ENCODE measurements at places on chromosomes 5 and 9.
A peak's percentile ranks its signal among the peaks of the same experiment; 100 is the strongest.

DNA sequence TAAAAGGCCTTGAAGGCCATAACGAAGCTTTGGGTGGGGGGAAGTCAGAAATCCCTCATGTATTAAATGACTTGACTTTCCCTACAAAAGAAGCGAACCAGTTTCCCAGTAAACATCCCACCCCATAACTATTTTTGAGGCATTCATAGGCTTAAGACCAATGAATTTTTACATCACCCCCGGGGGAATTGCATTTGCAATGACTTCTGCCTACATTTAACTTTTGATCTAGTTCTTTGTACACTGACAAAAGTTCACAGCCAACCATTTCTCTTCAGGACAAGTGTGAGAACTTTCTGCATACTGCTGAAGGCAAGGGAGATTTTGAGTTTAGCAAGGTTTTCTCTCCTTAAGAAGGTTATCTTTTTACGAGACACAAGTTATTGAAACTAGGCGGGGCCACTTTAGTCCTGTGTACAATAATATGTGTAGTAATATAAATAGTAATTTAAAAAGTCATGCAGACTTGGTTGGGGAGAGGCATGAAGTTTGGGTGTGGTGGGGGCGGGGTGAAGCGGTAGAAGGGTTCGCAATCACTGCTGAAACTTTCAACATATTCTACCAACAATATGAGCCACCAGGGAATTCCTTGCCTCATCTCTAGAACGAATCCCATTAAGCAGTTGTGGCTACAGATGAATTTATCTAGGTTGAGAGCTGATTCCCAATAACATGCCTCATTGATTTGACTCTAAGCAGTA, 2.5 kb downstream of the TJP2 start:
- DNase-seq = no peak
- H3K27ac ChIP-seq = peak overlapping the region; percentile 0
- peaks cover 2% of the 10 kb centered on the region for H3K36me3 ChIP-seq
- peaks cover 11% of the 10 kb centered on the region for H3K27me3 ChIP-seq
- peaks cover 74% of the 10 kb centered on the region for H3K4me1 ChIP-seq

DNA sequence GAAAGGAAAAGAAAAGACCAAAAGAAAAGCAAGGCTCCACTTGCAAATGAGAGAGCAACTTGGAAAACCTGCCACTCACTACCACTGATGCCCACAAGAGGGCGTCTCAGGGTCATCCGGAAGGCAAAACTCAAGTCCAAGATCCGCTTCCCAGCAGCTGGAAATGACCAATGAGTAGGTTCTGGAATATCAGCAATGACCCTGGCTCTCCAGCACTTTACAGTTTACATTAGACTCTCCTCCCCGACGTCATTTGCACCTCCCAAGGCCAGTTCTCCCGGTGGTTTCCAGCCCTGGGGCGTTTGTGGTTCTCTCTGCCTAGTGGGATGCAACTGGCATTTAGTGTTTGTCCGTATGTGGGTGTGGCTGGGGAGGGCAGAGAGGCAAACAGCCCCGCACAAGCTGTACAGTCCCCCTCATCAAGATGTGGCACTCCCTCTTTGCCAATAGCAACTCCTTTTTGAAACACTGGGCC, 193.8 kb upstream of the ZNF618 start:
- H3K4me3 ChIP-seq = no peak overlapping the region
- H3K36me3 ChIP-seq = no peaks in the 10 kb centered on the region
- peaks cover 34% of the 10 kb centered on the region for H3K27me3 ChIP-seq

GRCh38 chr5:159057996-159058395, 41.7 kb downstream of the EBF1 start:
- H3K36me3 ChIP-seq = no peaks in the 10 kb centered on the region
- peaks cover 19% of the 10 kb centered on the region for H3K27me3 ChIP-seq

- peaks cover 35% of the 10 kb centered on the region for H3K4me1 ChIP-seq
- H3K27me3 ChIP-seq = no peaks in the 10 kb centered on the region
- no peak overlapping the region for H3K27ac ChIP-seq
These were observed 20.7 kb downstream of the OR2S2 start for GRCh38 chr9:35937227-35937626.

DNA sequence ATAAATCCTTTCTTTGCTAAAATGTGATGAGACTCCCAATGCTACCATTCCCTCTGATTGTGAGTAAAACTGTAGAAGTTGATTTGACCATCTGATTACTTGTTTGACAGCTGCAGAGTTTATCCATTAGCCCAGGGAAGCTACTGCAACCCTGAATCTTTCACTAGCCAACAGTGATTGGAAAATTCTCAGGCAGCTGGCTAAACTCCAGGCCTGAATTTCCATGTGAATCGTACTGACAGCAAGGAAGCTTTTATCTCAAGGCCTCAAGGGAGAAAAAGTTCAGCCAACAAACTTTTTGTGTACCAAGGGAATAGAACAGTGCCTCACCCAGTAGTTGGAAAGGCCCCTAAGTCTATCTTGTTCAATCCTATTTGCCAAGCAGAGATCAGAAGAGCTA, 246.7 kb upstream of the TRPM3 start:
- H3K27ac ChIP-seq = no peak overlapping the region
- no peak overlapping the region for H3K4me3 ChIP-seq
- peaks cover 3% of the 10 kb centered on the region for H3K27me3 ChIP-seq
- H3K4me1 ChIP-seq = no peaks in the 10 kb centered on the region
- DNase-seq = no peak

GRCh38 chr9:87793292-87793691, 67.4 kb downstream of the CTSL start:
- no peaks in the 10 kb centered on the region for H3K36me3 ChIP-seq
- H3K4me1 ChIP-seq = peaks cover 36% of the 10 kb centered on the region

DNA sequence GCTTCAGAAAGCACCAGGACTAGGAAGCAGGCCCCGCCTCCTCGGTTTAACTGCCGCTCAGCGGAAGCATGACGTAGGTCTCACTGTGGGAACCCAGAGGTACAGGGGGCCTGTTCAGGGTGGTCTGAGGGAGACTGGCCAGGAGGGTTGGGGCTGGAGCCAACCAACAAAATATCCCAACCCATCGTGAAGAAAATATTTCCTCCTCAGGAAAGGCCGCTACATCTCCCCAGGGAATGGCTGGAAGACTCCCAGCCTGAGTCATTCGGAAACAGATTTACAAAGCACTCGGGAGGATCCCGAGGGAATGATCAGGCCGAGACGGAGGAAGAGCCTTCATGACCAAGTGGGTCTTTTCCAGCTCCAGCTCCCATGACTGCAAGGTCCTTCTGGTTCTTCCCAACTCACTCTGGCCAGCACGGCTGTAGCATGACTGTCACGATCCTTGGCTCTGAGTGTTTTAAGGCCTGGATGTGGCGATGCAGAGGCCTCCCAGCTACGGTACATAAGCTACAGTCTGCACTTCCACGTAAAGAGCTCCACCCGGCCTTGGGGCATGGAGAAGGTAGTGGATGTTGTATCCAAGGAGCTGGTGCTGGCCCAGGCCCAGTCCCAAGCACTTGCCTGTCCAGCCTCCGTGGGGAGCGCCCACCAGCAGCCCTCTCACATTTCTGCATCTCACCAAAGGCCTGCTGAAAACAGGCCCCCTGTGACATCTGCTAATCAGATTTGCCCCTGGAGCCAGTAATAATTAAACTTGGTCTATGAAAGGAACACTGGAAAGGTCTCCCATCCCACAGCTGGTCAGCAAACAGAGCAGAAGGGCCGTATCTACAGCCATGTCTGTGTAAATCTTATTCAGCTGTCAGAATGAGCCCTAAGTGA, 100.6 kb downstream of the LHFPL2 start:
- no peak for DNase-seq
- no peak overlapping the region for H3K27ac ChIP-seq
- no peaks in the 10 kb centered on the region for H3K27me3 ChIP-seq
- no peak overlapping the region for H3K4me3 ChIP-seq
- peaks cover 1% of the 10 kb centered on the region for H3K4me1 ChIP-seq
- H3K36me3 ChIP-seq = no peaks in the 10 kb centered on the region

Data from activated T-helper 1 cell treated with anti-CD3 and anti-CD28 coated beads, Interleukin-12 subunit alpha, Interleukin-12 subunit beta, Interleukin-2, Interleukin-4 antibody, amounts not matched to agents 30 ng/mL and 10 ng/mL and 1 ng/mL, durations not matched to agents 14 hours and 24 hours and 36 hours (primary cell).